ENCODE measurements at places on chromosomes 3 and 15.

- no peak for DNase-seq
Observed at GRCh38 chr15:47968593-47968992, 152.2 kb upstream of the SLC24A5 start.

DNA sequence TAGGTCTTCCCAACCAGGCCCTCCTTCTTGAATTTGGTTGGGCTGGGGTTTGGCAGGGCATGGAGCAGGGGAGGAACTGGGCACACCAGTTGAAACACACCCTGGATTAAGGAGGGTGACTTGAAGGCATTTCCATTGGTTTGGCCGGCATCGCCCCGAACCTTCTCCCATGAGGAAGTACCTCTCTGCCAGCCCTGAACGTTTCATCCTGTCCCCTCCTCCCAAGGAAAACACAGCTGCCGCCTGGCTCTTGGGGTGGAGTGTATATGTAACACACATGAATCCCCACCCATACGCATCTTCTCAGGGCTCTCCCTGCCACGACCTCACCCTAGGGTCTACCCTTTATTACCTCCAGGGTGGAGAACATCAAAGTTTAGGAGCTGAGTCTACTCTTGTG is 14.6 kb downstream of the UBAP1L start:
- no peak for DNase-seq

GRCh38 chr3:141830508-141830907 is 45.9 kb upstream of the ATP1B3 start:
- no peak for DNase-seq

DNA sequence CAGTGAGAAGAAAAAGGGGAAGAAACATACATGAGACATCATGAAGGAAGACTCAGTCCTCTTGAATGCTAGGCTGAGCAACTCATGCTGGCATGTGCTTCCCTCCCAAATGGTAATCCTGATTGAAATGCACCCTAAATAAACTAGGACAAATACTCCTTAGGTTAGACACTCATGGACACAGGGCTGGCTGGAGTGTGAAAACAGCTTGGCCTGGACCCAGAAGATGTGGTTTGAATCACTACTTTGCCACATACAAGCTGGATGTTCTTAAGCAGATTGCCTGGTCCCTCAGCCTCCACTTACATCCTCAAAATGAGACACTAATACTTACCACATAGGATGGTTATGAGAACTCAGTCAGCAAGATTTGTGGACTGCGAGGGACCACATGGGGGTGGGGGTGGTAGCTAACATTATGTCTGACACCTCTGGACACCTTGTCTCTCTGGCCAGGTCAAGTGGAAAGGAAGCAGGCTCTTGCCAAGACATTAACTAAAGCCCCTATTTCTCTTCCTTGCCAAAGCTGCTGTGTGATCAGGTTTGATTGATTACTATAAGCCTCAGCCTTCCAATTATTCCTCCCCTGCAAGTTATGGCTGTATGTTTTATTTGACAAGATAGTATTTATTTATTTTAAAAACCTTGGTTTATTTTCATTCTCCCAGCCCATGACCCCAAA is 138.9 kb upstream of the SLC7A14 start:
- no peak for DNase-seq

DNA sequence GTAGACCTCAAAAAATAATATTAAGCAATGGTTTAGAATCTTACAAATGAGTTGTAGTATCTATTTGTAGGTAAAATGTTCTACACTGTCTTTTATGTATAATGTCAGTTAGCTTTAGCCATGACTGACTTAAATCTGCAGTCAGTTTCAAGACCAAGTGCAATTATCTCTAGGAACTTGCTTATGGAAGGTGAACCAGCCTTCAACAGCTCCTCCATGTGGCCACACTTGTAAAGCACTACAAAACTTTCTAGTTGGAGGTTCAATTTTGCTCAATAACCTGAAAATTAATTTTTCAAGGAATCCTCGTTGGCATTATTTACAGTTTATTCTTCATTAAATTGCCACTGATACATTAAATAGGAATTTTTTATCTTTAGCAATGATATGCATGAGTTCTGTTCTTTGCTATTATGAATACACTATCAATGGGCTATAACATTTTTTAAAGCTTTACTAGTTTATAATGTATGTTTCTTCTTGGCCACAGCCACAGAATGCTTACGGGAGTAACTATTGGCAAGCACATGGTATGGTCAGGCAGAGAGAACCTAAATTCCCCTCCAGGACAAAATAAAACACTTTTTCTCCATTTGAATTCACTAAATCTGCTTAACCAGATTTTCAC is 315.3 kb upstream of the UBE2E2 start:
- DNase-seq, result no peak

GRCh38 chr3:50318615-50319014 is 3.9 kb downstream of the HYAL2 start:
- no peak for DNase-seq

- no peak for DNase-seq
Observed at GRCh38 chr3:123449997-123450604, 1.2 kb upstream of the ADCY5 start.

DNA sequence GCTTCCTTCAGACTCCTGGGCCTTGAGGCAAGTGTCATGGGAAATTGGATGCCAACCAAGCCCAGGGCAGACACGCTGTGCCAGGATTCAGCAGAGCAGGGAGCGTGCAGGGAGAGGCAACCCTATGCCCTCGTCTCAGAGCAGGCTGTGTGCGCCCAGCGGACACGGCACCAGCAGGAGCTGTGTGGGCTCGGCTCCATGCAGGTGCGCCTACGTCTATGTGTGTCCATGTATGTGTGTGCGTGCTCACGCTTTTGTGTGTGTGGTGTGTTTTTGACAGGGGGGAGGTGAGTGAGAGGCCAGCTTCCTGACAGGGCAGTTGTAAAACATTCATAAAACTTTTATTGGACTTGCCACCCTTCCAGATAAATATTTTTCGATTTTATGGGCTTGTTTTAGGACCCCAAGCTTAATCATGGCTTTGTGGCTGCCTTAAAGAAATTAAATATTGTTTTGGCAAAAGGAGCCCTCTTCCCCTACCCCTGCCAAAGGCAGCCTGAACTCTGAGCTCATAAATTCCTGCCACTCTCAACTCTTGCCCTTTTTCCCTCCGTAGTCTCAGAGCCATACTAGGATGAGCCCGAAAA is 84.4 kb downstream of the DNAJB8 start:
- DNase-seq, result no peak

DNA sequence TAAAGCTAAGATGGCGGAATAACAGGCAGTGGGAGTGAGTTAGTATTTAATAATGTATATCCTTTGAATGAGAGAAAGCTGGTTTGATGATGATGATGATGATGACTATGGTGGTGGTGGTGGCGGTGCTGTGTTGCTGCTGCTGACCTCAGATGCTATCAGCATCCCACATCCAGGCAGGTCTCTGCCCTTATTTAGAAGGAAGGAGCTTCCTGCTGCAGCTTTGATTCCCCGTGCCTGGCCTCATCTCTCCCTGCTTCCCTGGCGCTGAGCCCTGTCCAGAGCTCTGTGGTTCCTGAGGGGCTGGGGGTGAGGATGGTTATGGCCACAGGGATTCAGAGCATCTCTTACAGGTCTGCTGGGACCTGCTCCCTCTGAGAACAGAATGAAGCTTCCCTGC is 73.1 kb downstream of the RAB11A start:
- no peak for DNase-seq

GRCh38 chr3:128950223-128950938 is 43.5 kb downstream of the CFAP92 start:
- DNase-seq, result peak; percentile 45

GRCh38 chr3:186790261-186790981 is 7.0 kb downstream of the EIF4A2 start:
- DNase-seq, result no peak

- no peak for DNase-seq
Observed at GRCh38 chr3:113331187-113331586, 110.1 kb downstream of the CFAP44 start.

DNA sequence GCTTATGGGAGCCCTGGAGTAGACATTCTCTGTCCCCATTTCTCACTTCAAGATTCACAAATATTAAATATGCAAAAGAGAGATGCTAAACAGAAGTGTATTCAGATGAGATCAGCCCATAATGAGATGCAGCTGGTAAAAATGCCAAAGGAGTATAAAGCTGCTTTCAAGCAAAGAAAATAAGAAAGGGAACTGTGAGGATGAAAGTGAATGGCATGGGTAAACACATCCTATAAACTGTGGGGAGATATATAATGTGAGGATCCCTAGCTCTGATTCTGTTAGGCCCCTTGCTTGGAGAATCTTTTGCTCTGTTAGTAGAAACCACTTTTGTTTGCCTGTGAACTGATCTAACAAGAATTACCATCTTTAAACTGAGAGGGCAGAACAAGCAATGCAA is 396.6 kb downstream of the SOX2 start:
- no peak for DNase-seq

DNA sequence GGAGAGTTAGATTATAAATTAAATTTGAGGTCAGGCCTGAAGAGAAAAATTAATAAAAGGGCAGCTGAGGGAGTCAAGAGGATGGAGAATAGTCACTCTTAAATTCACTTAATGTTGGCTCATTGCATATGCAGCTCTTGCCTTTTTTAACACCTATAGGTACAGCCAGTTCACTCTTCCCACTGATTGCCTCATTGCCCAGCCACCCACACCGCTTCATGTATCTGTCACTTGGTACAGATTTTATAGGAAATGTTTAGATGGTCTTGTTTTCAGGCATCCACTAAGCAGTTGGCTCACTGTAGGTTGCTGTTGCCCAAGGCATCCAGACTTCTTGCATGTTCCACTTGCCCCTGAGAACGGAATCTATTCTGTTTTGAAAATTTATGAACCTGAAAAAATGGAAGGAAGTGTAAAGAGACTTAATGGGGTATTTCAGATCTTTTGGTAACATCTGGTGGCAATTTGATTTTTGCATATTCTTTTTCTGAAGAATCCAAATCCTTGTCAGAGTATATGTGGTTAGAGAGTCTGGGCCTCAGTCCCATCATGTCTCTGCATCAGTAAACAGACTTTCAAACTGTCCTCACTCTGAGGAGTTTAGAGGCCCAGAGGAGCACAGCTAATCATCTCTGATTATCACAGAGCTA is 151.9 kb downstream of the RBPMS2 start:
- DNase-seq, result no peak

DNA sequence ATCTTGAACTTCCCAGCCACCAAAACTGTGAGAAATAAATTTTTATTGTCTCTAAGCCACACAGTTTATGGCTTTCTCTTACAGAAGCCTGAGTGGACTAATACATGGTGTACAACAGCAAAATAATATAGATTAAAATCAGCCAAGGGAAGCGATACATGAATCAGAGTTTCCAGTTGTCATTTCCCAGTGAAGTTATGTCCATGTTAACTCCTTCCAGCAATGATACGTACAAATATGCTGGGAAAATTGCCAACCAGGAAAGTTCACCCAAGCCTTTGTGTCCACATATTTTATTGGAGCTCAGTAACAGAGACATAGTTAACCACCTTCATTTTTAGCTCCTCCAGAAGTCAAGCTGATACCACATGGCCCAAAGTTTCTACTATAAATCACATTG is 280.9 kb upstream of the KCNMB2 start:
- DNase-seq, result no peak

DNA sequence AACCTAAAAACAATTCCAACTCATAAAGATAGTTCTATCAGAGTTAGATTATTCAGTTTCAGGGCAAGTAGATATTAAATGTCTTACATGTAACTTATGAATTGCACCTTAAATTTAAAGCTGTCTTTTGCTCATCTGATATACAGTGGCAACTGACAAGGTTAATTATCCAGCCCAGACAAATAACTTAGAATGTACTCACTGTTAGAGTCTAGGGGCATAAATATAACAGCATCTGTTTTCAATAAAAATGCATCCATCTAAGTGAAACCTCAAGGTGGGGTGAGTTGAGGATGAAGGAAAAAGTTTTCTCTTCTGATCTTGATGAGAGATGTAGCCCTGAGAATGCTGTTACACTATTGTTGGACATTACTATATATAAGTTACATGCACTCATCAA is 112.6 kb downstream of the FBN1 start:
- DNase-seq, result no peak

DNA sequence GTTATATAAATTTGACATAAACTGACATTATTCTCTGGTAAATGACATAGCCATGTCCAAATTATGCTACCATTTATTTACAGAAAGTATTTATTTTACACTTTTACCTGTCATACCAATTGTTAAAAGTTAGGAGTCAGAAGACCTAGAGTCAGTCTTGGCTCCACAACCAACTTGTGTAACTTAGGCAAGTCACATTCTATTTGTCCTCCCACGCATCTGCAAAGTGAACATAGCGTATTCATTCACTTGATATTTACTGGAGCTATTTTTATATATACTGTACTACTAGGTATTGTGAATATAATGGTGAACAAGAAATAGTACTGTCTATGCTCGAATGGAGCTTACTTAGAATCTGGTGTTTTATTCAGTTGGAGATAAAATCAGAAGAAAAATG is 78.7 kb downstream of the ZNF280D start:
- no peak for DNase-seq

DNA sequence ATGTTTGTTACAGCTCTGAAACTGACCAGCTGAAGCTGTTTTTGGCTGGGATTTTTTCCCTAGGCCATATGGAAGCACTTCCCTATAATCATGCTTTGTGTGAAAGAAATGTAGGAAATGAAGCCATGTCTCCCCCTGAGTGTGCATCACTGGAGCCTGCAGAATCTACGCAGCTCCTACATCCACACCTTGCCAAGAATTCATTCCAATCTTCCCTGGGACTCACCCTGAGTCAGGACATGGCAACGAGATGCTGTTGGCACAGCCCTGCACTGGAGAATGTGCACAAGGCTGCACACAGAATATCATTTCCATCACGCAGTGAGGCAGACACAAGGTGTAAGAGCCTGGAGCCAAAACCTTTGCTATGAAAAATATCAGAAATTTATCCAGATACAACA is 189.5 kb downstream of the ADAMTSL3 start:
- no peak for DNase-seq

- DNase-seq, result no peak
Observed at GRCh38 chr3:168747697-168748096, 652.0 kb upstream of the GOLIM4 start.

GRCh38 chr15:75067123-75067830 is 43.9 kb downstream of the PPCDC start:
- no peak for DNase-seq

DNA sequence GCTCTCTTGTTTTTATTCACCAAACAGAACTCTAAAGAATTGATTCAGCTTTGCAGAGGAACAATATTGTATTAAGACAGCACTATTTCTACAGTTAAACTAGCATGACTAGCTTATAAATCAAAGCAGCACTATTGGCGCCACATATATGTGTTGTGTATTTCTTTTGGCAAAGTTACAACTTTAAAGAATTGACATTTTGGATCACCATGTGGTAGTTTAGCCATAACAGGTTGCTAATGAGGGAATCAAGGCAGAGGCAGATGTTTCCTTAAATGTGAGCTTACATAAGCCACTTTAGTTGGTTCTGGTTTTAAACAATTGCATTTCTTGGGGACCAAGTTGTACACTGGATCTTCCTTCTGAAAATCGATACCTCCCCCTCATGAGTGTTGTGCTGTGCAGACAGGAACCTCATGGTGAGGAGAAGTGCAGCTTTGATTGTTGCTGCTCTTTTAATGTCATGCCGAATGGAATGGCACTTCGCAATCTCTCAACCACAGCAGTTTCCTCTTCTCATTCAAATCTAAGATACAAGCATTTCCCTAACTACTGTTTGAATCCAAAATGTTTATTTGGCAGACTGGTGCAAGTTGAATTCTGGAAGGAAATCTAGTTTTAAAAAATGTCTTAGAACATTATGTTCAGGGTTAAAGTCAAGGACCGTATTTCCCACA is 151.2 kb downstream of the MYRIP start:
- DNase-seq, result no peak
